ENCODE measurements at places on chromosomes 12 and 14.
A peak's percentile ranks its signal among the peaks of the same experiment; 100 is the strongest.

DNA sequence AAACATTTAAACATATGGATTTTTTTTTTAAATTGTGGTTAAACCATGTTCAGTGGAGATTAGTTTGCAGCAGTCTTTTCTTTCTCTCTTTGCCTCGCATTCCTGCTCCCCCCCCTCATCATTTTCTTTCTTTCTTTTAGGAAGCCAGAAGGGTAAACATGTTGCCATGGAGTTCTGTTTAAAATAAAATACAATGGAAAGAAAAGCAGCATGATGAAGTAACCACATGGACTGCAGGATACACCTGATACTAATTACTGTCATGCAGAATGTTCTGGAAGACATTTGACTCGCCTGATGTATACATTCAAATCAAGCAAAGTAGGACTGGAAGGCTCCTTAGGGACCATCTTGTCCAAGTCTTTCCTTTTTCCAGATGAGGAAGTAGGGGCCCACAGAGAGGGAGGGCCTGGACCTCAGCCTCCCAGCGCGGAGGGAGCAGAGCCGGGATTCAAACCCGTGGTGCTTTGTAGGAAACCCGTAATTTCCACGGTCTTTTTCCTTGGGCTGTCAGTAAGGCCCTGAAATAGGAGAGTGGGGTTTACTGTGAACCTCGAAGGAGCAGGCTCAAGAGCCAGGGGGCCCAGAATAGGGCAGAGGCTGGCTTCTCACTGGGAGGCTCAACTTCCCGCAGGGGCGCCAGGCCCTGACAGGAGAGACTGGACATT, 2.4 kb upstream of the MEG3 start:
- DNase-seq = no peak

- no peak for DNase-seq
Observed at GRCh38 chr14:24673534-24674203, 39.7 kb upstream of the GZMB start.

DNA sequence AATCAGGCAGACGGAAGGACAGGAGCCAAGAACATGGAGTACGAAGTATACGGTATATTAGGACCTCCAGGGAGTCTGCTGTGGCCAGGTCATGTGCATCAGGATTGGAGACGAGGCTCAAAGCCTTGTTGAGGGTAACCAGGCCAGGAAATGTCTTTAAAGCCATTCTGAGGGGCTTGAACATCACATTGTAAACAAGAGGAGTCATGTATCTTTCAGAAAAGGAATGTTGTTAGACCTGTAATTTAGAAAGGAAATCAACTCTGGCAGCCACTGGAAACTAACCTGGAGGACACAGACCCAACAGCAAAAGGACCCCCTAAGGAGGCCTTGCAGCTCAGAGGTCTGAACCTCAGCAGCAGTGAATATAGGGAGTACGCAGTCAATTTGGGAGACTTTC, 7.5 kb downstream of the MAP3K9 start:
- no peak for DNase-seq

GRCh38 chr14:103068351-103069073, 11.2 kb upstream of the CDC42BPB start:
- no peak for DNase-seq

- DNase-seq = no peak
Observed at GRCh38 chr14:75983019-75983358, 1.2 kb upstream of the TGFB3 start.

DNA sequence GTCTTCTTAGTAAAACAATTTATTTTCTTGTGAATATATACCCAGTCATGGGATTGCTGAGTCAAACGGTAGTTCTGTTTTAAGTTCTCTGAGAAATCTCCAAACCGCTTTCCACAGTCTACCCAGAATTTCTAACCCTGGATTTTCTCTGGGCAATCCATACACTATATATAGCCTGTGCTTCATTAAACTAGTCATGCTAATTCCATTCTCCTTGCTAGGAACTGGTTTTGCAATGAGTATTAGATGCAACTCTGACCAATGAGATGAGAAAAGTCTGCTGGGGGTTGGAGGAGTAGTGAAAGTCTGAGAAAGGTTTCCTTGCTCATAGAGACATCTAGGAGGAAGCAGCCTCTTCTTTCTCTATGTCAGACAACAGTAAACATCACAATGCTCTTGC, 196.1 kb upstream of the CDKN3 start:
- peak; percentile 86 for DNase-seq

- peak; percentile 36 for DNase-seq
Observed at GRCh38 chr14:102805371-102805891, 28.2 kb downstream of the TRAF3 start.

DNA sequence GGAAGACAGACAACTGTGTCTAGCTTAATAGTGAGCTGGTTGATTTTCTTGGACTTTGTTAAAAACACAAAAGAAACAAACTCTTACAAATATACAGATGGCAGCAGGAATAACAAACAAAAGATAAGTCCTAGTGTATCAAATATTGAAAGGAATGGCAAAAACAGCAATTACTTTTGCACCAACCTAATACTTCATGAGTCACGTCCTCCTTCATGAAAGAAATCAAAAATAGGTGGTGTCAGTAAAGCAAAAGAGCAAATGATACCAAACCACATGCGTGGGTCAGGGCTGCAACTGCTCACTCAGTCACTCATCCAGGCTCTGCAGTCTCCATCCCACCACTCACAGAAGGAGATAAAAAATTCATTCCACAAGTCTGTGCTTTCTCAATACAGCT, 11.8 kb downstream of the ATG14 start:
- no peak for DNase-seq

- no peak for DNase-seq
Observed at GRCh38 chr14:91834571-91834970, 32.8 kb downstream of the TC2N start.

DNA sequence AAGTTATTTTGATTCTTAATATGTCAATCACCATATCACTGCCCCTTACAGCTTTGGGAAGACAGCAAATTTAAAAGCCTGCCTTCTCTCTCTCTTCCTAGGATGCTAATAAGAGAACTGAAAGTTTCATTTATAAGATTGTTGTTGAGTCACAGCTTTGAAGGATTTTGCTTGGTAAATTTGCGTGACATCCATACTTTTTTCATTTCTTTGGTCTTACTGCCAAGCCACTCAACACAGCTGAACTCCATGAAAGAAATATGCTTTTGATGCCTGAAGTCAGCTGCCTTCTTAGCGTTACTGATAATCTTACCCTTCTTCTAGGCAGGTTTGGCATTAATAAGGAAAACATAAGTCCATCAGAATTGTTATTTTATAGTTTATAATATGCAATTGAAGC, 155.0 kb downstream of the CRADD start:
- peak; percentile 53 for DNase-seq

- no peak for DNase-seq
Observed at GRCh38 chr12:67469666-67470065, 178.9 kb upstream of the DYRK2 start.

DNA sequence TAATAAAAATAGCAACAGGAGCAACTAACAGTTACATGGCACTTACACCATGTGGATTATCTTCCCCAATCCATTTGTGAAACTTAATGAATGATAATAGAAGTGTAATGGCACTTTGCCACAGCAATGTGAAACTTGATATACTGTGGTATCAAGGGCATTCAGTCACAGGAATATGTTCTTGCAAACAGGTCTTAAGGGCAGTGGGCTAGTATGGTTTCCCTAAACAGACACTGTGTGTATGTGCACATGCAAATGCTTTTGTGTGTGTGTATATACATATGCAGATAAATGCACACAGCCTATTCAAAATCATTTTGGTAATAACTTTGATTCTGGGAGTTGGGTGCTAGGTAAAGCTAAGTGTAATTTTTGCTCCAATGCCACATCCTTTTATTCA, 26.2 kb upstream of the ARHGAP5 start:
- DNase-seq = no peak

GRCh38 chr14:58864751-58865513, 227.2 kb downstream of the DACT1 start:
- peak; percentile 79 for DNase-seq

- DNase-seq = no peak
Observed at GRCh38 chr12:71164568-71165197, 6.9 kb upstream of the TSPAN8 start.

DNA sequence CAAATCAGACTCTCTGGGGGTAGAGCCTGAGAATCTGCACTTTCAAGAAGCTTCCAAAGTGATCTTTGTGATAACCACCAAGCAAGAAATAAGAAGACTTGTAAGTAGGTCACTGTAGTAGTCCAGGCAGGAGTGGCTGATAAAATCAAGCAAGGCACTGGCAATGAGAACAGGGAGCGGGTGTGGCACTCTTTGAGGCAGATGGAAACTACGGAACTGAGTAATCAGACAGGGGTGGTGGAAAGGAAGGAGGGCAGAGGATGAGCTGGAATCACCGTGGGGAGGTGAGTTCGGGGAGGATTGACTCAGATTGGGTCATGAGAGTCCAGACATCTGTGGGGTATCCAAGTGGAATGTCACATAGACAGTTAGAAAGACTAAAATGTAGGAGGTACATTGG, 44.4 kb upstream of the PLXNC1 start:
- no peak for DNase-seq

GRCh38 chr12:124821252-124822200, 42.1 kb downstream of the SCARB1 start:
- no peak for DNase-seq

- DNase-seq = no peak
Observed at GRCh38 chr14:93643127-93643526, 145.2 kb downstream of the PRIMA1 start.

GRCh38 chr12:111715279-111715678, 29.4 kb downstream of the ACAD10 start:
- peak; percentile 3 for DNase-seq

GRCh38 chr12:82818271-82819035, 131.7 kb downstream of the TMTC2 start:
- DNase-seq = peak; percentile 17

GRCh38 chr12:79156846-79157463, 292.4 kb downstream of the SYT1 start:
- DNase-seq = no peak

- DNase-seq = peak; percentile 83
Observed at GRCh38 chr12:6341417-6342139, at the start of gene TNFRSF1A. TNFRSF1A (minus strand) TSS chr12:6342076; CDS start chr12:6341814, 262 bp downstream.

DNA sequence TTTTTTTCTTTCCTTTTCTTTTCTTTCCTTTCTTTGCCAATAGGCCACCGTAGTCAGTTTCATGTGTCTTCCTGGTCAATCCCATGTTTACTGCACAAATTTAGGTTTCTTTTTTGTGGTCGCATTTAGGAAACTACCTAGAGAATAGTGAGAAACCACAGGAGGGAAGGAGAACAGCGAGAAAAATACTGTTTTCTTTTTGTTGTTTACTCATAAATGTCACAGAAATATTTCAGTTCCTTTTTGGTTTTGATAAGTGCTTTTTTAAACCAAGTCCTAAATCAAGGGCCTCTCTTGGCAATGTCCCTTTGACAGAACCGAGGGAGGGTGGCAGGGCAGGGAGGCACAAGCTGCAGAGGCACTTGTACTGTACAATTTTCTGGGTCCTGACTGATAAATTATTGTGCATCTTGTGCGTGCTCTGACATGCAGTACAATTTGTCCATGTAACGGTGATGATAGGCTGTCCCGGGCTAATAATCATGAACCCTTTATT, 326.1 kb downstream of the CACNA1C start:
- DNase-seq = no peak

GRCh38 chr12:17971850-17972249, 118.1 kb downstream of the RERGL start:
- no peak for DNase-seq

- DNase-seq = peak; percentile 31
Observed at GRCh38 chr12:127400221-127400620, 866.7 kb upstream of the TMEM132C start.

DNA sequence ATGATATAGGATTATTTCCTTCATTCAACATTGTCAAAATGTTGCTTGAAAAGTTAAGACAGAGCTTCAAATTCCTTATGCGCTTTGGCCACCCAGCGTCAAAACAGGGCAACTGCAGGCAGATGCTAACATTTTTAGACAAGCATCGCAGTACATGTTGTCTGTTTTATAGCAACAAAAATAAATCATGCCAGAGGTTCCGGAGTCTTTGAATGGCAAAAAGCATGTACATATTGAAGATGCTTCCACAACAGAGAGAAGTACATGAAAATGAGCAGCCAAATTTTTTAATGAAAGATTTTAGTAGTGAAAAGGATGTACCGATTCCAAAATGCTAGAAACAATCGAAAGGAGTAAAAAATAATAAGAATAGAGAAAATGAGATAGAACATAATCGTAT, 49.8 kb upstream of the USP15 start:
- DNase-seq = peak; percentile 50

DNA sequence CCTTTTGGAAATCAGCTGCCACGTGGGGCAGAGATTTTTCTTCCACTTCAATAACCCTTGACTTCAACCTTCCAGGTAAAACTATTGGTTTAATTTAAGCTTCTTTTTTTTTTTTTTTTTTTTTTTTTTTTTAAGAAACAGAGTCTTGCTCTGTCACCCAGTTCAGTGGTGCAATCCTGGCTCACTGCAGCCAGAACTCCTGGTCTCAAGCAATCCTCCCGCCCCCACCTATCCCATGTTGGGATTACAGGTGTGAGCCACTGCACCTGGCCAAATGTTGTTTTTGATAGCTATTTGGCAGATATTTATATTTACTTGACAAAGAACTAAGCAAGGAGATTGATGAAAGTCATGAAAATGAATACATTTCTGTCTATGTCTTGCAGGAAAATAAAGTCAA, 65.1 kb downstream of the SINHCAF start:
- DNase-seq = no peak

GRCh38 chr12:108226866-108227265, 97.8 kb downstream of the WSCD2 start:
- no peak for DNase-seq

GRCh38 chr14:73758392-73759182, 44.4 kb upstream of the PNMA1 start:
- DNase-seq = peak; percentile 44

- DNase-seq = no peak
Observed at GRCh38 chr12:111450676-111451075, 45.0 kb downstream of the SH2B3 start.

GRCh38 chr14:88962356-88962755, 137.9 kb downstream of the TTC8 start:
- no peak for DNase-seq

- DNase-seq = peak; percentile 69
Observed at GRCh38 chr14:96424109-96424989, 32.4 kb downstream of the AK7 start.

GRCh38 chr12:51449580-51450246, 25.1 kb downstream of the SLC4A8 start:
- DNase-seq = peak; percentile 19

GRCh38 chr14:102591372-102591943, 991 bp upstream of the RCOR1 start:
- DNase-seq = no peak

- no peak for DNase-seq
Observed at GRCh38 chr14:93946104-93946503, 19.0 kb downstream of the FAM181A start.

All from AG10803 (cell line).